Stimulated activated CD8-positive, alpha-beta memory T cell treated with anti-CD3 and anti-CD28 coated beads, Interleukin-2, amount 100 ng/mL, for 1 hour (primary cell): ENCODE measurements at places on chromosomes 13 and 19.

- no peak for DNase-seq
Measured at GRCh38 chr13:105643966-105644365, 891.5 kb downstream of the EFNB2 start.

DNA sequence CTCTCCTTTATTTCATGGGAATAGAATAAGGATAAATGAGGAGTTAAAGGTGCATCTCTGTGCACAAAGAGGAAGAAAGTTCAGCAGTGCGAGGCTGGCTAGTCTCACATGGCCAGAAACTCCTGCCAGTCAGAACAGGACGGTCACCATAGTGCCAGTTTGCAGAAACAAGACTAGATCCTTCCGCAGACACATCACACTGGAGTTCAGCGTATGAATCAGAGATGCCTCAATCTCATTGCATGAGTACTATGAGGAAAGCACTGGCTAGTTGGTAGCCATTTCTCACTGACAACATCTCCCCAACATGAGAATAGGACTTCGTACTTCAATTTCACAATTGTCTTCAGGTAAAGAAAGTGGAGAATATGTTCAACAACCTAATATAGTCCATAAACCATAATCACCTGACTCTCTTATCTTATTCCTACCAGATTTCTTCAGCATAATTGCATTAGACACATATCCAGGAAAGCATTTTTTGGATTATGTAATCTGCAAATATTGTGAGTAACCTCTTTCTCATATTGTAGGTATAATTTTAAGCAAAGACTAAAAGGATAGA lies 34.9 kb downstream of the RXFP2 start:
- DNase-seq: no peak

GRCh38 chr13:29948244-29948643 lies 97.8 kb upstream of the UBL3 start:
- no peak for DNase-seq

GRCh38 chr19:52735734-52736133 lies 890 bp upstream of the ZNF611 start:
- DNase-seq: no peak

- DNase-seq: no peak
Measured at GRCh38 chr19:17061205-17061604, 14.0 kb downstream of the HAUS8 start.

GRCh38 chr13:110886870-110887596 lies 27.8 kb downstream of the ANKRD10 start:
- DNase-seq: no peak

DNA sequence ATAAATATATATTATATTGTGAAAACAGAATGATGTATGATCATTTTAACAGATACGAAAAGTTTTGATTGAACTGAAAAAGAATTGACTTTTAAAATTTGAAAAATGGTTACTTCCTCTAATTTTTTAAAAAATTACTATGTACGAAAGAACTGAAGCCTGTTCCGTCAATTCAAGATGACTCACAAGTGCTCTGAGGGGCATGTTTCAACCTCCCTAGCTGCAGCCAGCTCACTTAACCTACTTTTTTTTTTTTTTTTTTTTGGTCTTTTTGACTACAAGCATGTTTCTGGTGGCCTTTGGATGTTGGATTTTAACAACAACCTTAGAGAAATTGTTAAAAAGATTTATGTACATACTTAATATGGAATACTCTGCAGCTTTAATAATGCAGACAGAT lies 1139.3 kb downstream of the DIAPH3 start:
- DNase-seq: no peak

DNA sequence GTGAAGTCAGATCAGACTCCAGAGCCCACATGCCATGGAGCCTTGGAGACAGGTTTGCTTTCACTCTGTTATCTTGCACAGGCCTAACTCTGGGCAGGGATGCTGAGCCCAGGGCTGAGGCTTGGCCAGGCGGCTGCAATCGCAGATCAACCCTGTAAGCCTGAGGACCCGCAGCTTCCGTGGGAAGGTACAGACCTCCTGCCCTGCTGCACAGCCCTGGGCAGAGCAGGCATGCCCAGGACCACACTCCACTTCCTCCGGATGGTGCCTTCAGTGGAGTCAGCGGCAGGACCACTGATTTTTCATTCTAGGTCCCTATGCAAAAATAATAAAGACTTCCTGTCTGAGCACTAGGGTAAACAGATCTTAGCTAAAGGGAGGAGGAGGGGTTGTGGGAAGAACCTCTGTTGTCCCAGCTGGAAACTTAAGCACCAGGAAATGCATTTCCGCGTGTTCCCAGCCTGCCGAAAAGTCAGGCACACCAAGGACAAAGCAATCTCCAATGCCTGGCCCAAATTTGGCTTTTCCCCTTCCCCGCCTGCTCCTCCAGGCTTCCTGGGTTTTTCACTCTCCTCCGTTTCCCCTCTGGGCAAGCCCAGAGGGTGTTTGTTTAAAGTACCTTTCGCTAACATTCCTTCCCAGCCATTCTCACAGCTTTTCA lies 87.3 kb downstream of the KCTD15 start:
- no peak for DNase-seq

- DNase-seq: no peak
Measured at GRCh38 chr13:110521296-110521680, 40.2 kb downstream of the RAB20 start.

DNA sequence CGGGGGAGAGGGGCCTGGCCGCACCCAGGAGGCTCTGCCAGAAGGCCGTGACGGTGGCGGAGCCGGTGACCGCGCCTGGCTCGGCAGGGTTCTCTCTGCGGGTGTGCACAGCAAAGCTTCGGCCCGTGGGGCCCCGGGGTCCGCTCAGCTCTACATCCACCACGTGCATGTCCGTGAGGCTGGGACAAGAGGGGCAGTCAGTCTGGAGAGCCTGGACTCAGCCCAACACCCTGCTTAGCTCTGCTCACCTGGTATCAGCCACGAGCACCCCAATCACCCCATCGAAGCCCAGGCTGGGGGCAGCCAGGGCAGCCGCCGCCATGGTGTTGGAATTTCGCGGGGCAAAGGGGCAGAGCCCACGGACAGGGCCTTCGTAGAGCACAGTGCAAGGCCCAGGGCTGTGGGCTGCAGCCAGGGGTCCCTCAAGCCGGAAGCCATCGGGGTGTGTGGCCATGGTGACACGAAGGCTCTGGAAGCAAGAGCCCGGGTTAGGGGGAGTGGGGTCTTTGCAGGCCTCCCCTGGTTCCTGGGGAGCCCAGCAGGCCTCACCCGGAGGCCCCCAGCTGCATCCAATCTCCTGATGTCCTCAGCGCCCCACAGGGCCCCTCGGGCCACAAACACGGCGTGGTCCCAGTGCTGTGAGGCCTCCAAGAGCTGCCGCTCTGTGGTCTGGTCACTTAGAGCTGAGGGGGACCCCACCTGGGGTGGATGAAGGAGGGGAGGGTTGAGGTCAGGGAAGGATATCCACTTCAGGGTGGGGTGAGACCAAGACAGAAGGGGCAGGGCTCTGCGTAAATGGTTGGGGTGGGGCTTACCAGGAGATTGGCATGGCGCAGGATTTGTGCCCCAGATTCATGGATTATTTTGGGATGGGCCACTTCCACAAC lies 1.4 kb downstream of the ASPDH start:
- no peak for DNase-seq

GRCh38 chr13:105763851-105764250 lies 771.6 kb downstream of the EFNB2 start:
- no peak for DNase-seq

DNA sequence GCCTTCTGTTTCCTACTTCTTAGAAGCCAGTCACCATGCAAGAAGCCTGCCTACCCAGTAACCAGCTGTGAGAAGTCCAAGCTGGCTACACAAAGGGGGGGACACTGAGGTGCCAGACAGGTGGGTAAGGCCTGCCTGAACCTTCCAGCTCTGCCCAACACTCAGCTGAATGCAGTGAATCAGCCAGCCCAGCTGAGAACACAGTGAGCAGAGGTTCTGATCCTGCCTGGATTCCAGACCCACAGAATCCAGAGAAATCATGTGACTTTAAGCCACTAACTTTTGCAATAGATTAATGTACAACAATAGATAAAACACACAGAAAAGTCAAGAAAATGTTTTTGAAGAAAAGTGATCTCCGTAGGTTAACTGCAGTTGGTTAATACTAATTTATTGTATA lies 151.7 kb downstream of the EFNB2 start:
- no peak for DNase-seq

- no peak for DNase-seq
Measured at GRCh38 chr13:113905018-113905417, 41.1 kb upstream of the GAS6 start.

DNA sequence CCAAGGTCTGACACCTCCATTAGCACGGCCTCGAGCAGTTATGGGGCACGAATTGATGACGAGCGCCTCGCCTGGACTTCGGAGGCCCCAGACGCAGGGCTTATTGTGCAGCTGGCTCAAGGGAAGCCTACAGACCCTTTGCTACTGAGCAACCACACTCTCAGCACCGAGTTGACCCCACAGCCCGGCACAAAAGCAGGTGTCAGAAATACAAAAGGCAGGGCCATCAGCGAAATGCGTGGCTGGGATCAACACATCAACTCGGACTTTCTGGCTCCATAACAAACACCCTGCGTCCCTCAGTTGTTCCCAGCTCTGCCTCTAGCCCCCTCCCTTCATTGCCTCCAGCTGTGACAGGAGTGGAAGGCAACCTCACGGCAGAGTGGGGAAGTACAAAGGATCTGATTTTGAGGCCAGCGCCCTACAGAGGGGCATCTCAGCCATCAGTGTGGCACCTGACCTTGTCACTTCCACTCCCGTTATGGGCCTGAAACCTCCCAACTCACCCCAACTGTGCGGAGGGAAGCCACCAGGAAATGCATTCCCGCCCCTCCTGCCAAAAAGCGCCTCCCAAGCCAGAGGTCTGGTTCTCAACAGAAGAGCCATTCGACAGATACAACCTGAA lies 18.0 kb downstream of the PEPD start:
- DNase-seq: no peak

DNA sequence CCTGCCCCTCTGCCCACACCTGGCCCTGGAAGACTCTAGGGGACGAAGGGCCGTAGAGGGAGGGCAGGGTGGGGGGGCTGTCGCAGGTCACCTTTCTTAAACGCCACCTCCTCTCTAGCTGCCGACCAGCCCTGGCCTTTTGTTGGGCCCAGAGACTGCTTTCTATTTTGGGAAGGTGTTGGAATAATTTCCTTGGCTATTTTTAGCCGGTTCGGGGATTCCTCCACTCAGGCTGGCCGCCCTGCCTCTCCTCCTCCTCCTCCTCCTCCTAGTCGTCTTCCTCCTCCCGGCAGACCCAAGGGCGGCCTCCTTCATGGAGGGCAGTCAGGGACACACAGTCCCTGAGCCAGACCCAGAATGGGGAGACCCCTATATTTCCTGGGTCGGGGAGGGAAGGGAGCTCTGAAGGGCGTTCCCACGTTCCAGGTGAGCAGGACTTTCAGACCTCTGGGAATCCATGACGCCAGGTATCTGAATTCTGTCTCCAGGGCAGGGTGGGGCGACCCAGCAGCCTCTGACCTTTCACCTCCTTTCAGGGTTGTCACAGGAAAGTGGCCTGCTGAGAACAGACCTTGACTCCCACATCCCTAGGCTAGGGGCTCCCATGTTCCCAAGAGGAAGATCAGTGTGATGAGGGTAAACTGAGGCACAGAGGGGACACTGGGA lies 19.9 kb downstream of the GADD45B start:
- no peak for DNase-seq

GRCh38 chr19:49409441-49410029 lies 13.7 kb downstream of the PTH2 start:
- no peak for DNase-seq

DNA sequence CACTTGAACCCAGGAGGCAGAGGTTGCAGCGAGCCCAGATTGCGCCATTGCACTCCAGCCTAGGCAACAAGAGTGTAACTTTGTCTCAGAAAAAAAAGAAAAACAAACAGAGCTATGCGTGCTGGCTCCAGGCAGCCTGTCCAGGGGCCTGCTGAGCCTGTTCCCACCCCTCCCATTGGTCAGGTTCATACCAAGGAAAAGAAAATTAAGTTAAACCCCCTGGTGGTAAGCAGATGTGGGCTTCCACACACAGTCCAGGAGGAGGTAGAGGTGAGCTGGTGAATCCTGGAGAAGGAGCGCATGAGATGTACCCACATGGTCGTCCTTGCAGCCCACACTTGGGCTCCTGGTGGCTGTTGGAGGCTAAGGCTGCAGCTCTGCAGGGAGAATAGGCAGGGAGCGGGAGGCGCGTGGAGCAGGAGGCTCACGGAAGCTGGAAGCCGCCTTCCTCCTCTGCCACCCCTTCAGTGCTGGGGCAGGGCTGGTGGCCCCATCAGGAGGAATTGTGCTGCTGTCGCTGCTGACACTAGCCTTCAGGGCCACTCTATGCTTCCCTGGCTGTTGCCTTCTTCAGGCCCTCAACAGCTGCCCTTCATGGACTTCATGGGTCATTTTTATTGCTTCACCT lies 10.5 kb upstream of the CHAMP1 start:
- no peak for DNase-seq

GRCh38 chr13:25756912-25757311 lies 294.9 kb downstream of the SHISA2 start:
- DNase-seq: no peak

GRCh38 chr13:28725046-28725610 lies 6.4 kb upstream of the SLC46A3 start:
- DNase-seq: no peak

GRCh38 chr19:5127717-5128116 lies 158.8 kb downstream of the KDM4B start:
- no peak for DNase-seq

GRCh38 chr13:24495151-24495729 lies 17.3 kb downstream of the PARP4 start:
- DNase-seq: no peak

DNA sequence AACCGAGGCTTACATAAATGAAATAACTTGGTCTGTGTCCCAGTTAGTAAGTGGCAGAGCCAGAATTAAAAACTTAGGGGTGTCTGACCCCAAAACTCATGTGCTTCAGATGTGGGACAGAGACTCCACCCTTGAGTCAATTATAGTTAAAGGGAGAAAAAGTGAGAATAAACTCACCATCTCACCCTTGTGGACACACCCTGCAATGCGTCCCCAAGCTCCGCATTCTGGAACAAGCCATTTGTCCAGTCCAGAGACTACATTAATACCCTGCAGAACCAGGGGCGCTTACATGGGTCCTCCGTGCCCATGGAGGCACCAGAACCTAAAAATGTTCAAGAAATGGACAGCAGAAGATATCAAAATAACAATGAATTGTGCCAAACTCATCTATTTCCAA lies 207.0 kb upstream of the ZNF507 start:
- DNase-seq: no peak

GRCh38 chr19:3506384-3507340 lies 551 bp downstream of the FZR1 start:
- no peak for DNase-seq

DNA sequence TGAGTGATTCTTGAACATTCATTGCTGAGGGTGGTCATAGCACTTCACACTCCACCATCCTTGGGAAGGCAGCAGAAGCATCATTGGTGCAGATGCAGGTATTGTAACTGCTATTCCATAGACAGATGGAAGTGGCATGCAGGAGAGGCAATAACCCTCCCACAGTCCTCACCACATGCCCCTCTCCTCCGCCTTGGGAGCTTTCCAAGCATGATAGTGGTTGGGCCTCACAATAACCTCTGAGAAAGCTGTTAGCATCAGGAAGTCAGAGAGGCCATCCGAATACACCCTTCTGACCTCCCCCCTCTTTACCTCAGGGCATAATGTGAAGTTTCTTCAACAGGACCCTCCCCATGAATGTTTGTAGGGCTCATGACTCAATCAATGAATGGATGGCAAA lies 177.9 kb downstream of the KATNAL1 start:
- DNase-seq: no peak

GRCh38 chr13:113550453-113550852 lies 34.1 kb upstream of the TFDP1 start:
- no peak for DNase-seq

- no peak for DNase-seq
Measured at GRCh38 chr13:45851171-45851921, at the start of gene SIAH3. Gene SIAH3, minus strand, starts transcription at chr13:45851753. Its CDS starts 124 bp downstream, at chr13:45851629.
